Memory B cell (primary cell): ENCODE measurements at places on chromosomes 6 and 20.

DNA sequence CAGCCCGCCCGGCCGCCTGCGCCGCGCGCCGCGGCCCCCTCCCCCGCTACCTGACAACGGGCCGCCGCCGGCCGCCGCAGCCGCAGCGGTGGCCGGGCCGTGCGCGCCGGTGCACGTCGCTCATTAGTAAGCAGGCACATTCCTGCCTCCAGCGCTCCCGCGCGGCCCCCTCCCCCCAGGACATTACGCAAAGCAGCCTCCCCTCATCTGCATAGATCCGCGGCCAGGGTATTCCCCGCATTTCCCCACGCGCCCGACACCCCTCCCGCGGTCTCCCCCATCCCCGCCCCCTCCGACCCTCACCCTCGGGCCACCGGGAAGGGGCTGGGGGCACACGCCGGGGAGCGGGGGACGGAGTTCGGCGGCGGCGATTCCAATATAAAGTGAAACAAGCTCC, at the start of gene HIVEP2:
HIVEP2 (minus strand) TSS at position 128 of the 397 bp plus-strand sequence. CDS start 170,438 bp downstream, outside the sequence.
- H3K4me3 ChIP-seq = peak within 1 kb of the TSS; percentile 97
- H3K27ac ChIP-seq = peak within 1 kb of the TSS; percentile 98
- no peaks in the 10 kb centered on the region for H3K27me3 ChIP-seq
- peaks cover 18% of the 10 kb centered on the region for H3K4me1 ChIP-seq
- no peaks in the 10 kb centered on the region for H3K36me3 ChIP-seq

GRCh38 chr6:32457054-32457453, 17.4 kb downstream of the HLA-DRA start:
- H3K27ac ChIP-seq = no peak overlapping the region
- peaks cover 7% of the 10 kb centered on the region for H3K36me3 ChIP-seq
- peaks cover 1% of the 10 kb centered on the region for H3K27me3 ChIP-seq
- H3K4me3 ChIP-seq = no peak overlapping the region

GRCh38 chr20:51162015-51162414, 139.1 kb upstream of the KCNG1 start:
- no peaks in the 10 kb centered on the region for H3K36me3 ChIP-seq
- no peaks in the 10 kb centered on the region for H3K4me1 ChIP-seq
- no peak overlapping the region for H3K27ac ChIP-seq
- peaks cover 15% of the 10 kb centered on the region for H3K27me3 ChIP-seq

- no peak overlapping the region for H3K27ac ChIP-seq
- no peaks in the 10 kb centered on the region for H3K36me3 ChIP-seq
- peaks cover 5% of the 10 kb centered on the region for H3K27me3 ChIP-seq
- H3K4me1 ChIP-seq = peaks cover 8% of the 10 kb centered on the region
- H3K4me3 ChIP-seq = no peak overlapping the region
- DNase-seq = peak; percentile 97
These were observed 32.5 kb downstream of the PRR18 start for GRCh38 chr6:166275714-166276166.

GRCh38 chr20:22491194-22491505, 93.2 kb downstream of the FOXA2 start:
- no peaks in the 10 kb centered on the region for H3K36me3 ChIP-seq
- H3K4me3 ChIP-seq = no peak overlapping the region
- no peak for DNase-seq
- H3K27ac ChIP-seq = no peak overlapping the region
- peaks cover 2% of the 10 kb centered on the region for H3K27me3 ChIP-seq
- no peaks in the 10 kb centered on the region for H3K4me1 ChIP-seq
